ENCODE measurements at places on chromosomes 11 and 22.

DNA sequence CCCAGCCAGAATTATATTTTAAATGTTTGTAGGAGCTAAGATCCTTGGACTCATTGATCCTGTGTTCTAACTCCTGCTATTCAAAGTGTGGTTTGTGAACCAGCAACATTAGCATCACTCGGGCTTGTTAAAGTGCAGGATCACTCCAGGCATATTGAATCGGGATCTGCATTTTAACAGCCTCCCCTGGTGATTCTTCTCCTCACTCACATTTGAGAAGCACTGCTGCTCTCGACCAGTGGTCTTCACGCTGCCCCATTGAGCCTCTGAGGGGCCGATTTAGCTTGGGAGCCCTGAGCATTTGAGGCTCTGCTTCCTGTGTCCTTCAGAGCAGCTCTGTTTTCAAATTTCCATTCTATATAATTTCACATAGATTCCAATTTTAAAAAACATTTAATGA lies 10.9 kb downstream of the MADD start:
- no peak for DNase-seq

GRCh38 chr11:122711362-122711761 lies 55.8 kb downstream of the UBASH3B start:
- DNase-seq: no peak

DNA sequence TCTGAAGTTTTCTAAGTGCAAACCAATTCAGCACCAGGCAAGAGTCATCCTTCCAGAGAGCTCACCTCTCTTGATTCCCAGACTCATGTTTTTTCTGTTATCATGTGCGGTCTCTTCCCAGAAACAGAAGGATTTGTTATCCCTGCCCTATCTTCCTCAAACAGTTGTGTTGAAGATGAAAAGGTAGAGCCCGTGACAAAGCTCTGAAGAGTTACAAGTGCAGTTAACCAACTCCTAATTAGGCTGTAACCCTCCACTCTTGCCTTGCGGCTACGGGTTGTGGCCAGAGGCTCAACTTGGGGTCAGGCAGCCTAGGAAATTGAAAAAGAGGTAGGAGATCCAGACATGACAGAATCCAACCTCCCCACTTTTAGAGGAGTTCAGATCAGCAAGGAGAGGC lies 76.2 kb upstream of the CADM1 start:
- no peak for DNase-seq

DNA sequence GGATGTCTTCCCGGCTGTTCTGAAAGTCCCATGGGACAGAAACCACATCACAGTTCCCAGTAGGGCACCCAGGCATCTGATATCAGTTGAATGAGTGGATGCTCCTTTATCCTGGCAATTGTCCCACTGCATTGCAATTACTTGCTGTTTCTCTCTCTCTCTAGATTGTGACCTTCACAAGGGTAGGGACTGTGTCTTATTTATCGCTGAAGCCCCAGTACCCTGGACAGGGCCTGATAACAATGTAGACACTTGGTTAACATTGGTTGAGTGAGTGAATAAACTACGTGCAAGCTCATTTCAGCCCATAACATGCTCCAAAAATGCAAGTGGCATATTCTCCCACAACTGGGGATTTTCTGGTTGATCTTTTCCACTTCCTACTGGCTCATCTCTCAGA lies 193.7 kb upstream of the NARS2 start:
- DNase-seq: no peak

GRCh38 chr11:8839957-8840945 lies 70.7 kb upstream of the AKIP1 start:
- DNase-seq: no peak

GRCh38 chr11:128714881-128715280 lies 21.0 kb downstream of the FLI1 start:
- DNase-seq: no peak

- DNase-seq: no peak
Observed at GRCh38 chr11:68472778-68473177, 12.2 kb downstream of the PPP6R3 start.

DNA sequence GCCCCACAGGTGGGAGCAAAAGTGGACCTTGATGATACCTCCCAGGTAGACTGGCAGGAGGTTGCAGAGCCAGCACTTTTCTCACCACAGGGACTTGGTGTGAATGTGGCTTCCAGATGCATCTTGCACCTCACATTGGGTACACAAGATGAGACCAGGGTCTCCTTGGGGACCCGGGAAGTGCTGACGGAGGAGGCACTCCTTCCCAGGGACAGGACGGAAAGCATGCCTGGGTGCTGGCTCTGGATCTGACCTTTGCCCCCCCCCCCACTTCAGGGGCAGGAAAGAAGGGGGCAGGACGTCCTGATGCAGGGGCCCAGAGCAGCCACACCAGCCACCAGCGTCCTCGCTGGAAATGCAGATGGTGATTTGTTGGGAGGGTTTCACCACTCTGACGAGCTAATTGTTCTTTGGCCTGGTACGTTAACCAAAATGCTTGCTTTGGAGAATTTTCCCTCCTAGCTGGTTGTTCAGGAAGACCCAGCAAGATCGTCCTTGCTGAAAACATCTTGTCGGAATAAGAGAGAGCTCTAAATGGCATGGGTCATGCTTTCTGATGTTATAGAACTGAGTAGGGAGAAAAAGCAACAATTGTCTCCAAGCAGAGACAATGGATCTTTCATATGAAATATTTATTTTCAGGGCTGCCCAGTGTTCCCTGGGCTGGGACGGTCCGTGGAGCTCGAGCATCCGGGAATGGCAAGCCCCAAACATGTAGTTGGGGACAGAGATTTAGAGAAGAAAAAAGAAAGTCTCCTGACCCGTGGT lies 74.4 kb upstream of the PPARA start:
- no peak for DNase-seq

DNA sequence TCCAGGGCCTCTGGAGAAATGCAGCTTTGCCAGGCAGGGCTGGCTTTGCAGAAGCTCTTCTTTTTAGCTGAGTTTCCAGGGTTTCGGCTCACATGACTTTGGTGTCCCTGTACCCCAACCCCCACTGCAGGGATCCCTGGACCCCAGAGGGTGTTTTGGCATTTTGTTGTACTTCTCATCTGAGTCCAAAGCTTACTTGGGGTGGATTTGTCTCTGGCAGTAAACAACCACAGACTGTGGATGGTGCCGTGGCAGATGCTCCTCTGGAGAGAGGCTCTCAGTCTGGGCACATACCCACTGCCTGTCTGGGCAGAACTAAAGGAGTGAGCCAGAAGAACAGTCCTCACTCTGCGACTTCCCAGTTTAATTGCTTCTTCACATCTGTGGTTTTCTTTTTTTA lies 49.6 kb downstream of the COMMD9 start:
- DNase-seq: no peak

DNA sequence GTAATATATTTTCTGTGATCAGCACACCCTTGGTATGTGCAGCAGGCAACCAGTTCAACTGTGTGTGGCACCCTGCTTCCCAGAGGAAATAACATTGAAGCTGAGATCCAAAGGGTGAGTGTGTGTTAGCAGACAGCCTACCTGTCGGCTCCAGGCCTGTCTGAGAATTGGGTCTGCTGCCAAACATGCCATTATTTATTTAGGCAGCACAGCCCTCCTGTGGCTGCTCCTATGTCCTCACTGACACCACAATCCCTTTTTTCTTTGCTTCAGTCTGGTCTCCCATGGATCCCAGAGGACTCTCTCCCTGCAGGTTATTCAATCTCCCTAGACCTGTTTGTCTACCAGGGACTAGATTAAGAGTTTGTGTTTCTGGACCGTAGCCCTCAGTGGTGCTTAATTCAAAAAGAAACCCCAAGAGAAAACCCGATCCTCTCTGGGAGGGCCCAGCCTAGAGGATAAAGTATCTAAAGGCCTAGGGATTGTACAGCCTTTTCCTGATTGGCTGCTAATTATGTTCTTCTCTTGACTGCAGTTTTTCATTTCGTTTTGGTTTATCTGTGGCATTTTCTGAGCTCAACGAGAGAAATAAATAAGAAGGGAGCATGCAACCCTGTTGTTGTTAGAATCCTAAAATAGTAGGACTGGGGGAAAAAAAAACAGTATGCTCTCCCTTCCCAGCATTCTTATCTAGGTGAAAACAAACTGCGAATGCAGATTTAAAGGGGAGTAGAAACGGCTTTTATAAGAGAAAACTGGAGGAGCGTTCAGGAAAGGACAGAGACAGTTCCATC lies 24.1 kb downstream of the KCNE3 start:
- DNase-seq: peak; percentile 9

DNA sequence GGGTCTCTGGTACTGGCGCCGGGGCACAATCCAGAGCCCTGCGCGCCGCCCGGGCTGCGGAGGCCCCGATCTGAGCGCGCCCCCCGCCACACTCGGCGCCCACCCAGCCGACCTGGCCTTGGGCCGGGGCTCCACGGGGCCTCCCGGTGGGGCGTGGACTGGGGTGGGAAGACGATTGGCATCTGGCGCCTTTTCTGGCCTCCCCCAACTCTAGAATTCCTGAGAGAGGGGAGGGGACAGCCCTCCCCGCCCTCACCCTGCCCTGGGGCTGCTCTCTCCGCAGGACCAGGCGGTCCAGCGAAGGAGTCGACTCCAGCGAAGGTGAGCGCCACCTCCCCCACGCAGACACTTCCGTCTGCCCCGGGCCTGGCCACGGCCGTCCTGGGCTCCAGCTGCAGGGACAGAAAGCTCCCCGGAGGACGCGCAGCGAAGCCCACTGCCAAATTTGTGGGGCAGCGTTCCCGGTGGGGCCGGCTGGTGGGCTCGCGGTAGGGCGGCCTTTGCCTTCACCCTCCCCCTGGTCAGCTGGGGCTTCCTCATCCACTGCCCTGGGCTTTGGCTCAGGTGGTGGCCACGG lies 593 bp downstream of the SSH3 start:
- DNase-seq: no peak

- no peak for DNase-seq
Observed at GRCh38 chr11:73321604-73322381, 13.7 kb downstream of the ARHGEF17 start.

GRCh38 chr11:20037396-20038153 lies 122.7 kb downstream of the DBX1 start:
- DNase-seq: no peak

- DNase-seq: no peak
Observed at GRCh38 chr11:11215944-11216343, 137.1 kb downstream of the CSNK2A3 start.

DNA sequence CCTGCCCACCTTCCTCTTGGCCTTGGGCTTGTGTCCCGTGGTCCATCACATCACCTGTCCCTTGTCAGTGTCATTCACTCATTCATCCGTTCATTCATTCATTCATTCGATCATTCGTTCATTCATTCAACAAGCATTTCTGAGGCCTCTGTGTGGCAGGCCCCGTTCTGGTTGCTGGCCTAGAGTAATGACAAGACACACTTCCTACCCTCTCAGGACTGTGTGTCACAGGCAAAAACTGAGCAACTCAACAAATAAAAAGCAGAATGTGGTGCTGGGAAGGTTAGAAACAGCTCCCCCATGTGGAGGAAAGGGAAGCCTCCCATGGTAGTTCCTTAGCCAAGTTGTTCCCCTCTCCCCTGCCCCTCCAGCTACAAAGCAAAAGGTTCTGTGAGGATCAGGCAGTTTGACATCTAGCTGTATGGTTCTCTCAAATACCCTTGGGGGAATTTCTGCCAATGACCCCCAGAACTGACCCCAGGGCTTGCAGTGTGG lies 1.6 kb upstream of the OMP start:
- no peak for DNase-seq

DNA sequence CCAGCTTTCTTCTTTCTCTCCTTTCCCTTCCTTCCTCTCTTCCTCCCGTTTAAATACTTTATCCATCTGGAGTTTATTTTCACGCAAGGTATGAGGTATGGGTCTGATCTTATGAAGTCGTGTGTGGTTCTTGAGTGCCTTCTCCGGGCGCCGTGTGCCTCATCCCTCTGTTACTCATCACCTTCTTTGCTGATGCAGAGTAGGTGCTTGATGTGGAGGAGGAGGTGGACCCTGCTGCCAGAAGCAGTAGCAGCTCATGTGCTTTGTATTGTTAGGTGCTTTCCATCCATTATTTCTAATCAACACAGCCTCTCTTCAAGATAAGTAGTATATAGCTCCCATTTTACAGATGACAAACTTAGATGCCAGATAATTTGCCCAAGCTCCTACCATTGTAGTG lies 47.0 kb downstream of the TNRC6B start:
- no peak for DNase-seq

DNA sequence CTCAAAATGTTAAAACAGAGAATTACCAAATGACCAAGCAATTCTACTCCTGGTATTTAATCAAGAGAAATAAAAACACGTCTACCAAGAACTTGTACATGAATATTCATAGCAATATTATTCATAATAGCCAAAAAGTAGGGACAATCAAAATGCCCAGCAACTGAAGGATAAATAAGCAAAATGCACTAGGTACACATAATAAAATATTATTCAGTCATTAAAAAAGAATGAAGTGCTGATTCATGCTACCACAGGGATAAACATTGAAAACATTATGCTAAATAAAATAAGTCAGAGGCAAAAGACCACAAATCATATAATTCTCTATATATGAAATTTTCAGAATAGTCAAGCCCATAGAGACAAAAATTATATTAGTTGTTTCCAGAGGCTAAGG lies 24.8 kb downstream of the ARHGAP32 start:
- no peak for DNase-seq

DNA sequence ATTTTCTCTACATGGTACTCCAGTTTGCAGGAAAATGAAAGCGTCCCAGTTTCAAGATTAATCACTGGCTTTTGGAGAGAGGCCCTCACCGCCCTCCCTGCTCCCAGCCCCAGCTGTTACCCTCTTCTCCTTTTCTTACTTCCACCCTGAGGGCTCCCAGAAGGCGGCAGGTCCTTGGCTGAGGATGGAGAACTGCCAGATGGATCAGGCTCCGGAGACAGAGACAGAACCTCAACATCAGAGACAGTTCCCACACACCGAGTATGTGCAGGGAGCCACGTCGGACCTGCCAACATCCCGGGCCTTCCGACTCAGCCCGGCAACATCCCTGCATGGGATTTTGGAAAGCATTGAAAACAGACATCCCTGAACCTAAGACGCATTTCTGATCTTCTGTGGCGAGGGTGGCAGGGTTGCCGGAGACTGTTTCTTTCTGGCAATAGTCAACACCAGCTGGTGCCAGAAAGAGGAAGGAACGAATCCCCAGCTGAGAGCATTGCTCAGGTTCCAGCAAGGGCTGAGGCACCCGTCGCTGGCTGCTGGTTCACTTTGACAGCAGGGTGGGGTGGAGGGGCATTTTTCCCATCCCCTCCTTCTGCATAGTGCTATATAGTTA lies 467.1 kb downstream of the MIAT start:
- peak; percentile 87 for DNase-seq

- DNase-seq: no peak
Observed at GRCh38 chr22:11605468-11605981, 3922.5 kb upstream of the OR11H1 start.
